ENCODE measurements at places on chromosomes 2 and 18.

GRCh38 chr2:193463011-193463410 lies 1268.3 kb upstream of the TMEFF2 start:
- no peak for DNase-seq

- no peak for DNase-seq
Observed at GRCh38 chr2:75982719-75983118, 272.0 kb upstream of the GCFC2 start.

DNA sequence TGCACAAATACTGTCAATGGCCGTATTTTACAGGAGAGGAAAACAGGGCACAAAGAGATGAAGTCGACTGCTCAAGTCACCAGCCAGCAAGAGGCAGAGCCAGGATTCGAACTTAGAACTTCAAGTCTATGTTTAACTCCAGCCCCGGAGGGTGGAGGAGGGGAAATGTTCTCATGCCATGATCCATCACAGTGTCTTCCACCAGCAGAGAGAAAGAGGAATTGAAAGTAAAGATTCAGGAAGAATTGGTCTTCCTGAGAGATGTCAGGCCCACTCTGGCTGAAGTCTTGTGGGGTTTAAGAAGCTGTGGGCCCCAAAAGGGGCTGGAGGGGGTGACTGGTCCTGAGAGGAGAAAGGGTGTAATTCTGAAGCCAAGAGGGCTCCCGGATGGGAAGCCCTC lies 260.0 kb downstream of the TNS1 start:
- no peak for DNase-seq

DNA sequence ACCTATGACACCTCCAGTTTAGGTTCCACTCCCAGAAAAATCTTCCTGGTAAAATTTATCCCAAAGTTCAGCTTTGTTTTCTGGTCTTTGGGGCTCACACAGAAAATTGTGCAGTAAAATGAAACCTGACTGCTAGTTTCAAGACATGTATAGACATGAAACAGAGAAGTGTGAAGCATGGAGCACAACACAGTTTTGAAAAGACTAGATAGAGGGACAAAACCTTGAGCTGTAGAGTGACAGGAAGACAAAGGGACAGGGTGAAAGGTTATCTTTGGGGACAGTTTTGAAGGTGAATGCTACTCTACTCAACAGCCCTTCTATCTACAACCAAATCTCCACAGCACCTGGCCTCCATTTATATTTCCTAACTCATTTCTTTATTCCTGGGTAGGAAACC lies 352.6 kb downstream of the RBM43 start:
- DNase-seq = no peak

DNA sequence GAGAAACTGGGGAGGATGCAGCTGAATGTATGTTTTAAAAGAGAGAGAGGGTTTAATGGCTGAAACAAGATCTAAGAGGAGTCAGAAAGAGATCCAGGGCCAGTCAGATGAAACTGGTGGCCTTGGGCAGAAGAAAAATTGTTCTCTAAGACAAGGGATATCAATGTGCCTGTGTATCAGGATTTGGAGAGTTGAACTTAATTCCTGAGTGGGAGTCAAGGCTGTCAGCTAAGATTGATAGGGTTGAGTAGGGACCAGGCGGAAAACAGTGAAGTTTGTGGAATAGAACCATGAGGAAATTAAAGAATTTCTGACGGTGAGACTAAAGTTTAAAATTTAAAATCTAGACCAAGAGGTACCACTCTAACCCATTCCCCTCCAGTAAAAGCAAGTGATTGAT lies 199.2 kb downstream of the PARD3B start:
- no peak for DNase-seq

DNA sequence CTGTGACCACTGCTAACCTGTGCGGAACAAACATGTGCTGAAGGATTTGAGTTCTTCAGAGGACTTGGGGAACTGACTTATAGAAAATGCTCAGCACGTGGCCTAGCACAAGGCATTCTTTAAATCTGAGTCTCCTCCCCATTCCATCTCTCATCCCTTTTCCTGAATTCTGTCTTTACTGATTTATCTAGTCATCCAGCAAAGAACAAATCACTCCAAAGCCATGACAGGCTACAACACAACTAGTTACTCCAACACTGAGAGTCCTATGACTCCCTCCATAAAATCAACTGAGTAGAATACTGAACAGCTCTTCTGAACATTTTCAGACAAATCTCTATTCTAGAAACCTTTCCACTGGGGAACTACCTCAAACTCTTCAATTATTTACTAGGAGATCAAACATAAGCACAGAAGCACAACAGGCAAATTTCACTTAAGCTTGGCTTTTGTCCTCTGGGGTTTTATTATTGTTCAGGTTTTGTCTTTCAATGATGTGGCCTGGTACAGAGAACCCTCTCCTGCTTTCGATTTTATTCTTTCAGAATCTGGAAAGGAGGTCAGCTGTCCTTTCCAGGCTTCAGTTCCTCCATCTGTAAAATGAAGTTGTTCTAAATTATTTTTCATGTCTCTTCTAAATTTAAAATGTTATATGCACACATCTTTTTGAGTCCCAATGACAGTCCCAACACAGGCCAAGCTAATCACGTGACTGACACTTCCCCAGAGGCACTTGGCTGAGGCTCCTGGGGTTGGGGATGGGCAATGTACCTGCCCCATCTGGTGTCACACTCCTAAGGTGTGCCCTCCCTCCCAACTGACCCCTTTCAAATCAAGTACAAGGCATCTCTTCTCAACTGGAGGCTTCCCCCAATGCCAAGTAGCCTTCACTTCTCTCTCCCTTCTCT lies 31.8 kb downstream of the RNU4ATAC start:
- no peak for DNase-seq

DNA sequence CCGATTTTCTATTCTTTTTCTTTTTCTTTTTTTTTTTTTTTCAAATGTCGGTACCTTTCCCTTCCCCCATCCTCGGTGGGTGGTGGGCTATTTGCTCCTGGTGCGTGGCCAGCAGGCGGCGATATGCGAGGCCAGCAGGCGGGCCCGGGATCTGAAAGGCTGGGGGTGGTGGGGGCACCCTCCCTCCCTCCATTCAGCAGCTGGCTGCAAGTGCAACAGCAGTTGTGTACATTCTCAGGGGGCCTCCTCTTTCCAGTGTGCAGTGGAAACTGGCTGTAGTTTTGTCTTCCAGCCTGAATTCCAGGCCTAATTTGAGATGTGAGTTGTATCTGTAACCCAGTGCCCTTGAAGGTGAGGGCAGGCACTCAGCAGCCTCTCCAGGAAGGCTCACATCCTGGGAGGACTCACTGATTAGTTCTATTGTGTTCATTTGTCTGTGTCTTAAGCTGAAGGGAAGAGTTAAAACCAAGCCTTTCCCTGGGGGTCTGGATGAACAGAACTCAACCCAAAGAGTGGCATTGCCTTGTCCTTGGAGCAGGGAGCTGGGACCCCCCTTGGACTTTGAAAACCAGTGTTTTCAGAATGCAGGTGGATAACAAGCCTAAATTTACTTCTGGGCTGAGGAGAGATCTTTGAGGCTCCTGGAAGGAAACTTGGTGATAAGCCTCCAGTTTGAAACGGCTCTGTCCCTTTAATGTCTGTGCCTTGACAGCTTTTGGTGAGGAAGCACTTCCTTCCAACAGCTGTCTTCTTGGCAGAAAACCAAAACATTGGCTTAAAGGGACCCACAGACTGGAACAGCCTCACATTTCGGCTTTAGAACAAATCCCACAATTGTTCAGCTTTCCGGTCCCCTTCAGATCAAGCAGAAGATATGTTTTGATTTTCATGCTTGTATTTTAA lies 3.3 kb downstream of the MYCN start:
- peak; percentile 14 for DNase-seq

- DNase-seq = no peak
Observed at GRCh38 chr18:48265328-48265727, 143.9 kb downstream of the ZBTB7C start.

DNA sequence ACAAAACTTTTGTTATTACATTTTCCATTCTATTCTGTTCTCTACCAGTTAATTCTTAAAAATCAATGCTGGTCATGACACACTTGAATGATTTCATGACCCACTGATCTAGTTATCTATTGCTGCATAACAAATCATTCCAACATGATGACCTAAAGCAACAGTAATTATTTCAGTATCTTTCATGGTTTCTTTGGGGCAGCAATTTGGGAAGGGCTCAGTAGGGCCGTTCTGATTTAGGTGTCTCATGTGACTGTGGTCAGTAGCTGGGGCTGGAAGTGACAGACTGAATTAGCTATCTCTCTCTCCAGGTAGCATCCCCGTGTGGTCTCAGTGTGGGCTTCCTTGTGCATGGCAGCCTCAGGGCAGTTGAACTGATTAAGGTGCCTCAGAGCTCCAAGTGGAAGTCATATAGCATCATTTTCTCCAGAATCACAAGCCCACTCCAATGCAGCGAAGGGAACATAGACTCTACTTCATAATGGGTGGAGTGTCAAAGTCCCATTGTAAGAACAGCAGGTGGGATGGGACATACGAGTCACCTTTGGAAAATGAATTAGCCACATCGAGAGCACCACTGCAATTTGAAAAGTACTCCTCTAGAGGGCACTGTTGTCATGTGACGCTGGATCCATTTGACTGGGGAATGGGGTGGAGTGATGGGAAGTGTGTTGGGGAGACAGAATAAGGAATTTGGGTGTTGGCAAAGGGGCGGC lies 39.1 kb upstream of the FAM136A start:
- peak; percentile 38 for DNase-seq

GRCh38 chr2:169386722-169387121 lies 24.4 kb upstream of the LRP2 start:
- no peak for DNase-seq

DNA sequence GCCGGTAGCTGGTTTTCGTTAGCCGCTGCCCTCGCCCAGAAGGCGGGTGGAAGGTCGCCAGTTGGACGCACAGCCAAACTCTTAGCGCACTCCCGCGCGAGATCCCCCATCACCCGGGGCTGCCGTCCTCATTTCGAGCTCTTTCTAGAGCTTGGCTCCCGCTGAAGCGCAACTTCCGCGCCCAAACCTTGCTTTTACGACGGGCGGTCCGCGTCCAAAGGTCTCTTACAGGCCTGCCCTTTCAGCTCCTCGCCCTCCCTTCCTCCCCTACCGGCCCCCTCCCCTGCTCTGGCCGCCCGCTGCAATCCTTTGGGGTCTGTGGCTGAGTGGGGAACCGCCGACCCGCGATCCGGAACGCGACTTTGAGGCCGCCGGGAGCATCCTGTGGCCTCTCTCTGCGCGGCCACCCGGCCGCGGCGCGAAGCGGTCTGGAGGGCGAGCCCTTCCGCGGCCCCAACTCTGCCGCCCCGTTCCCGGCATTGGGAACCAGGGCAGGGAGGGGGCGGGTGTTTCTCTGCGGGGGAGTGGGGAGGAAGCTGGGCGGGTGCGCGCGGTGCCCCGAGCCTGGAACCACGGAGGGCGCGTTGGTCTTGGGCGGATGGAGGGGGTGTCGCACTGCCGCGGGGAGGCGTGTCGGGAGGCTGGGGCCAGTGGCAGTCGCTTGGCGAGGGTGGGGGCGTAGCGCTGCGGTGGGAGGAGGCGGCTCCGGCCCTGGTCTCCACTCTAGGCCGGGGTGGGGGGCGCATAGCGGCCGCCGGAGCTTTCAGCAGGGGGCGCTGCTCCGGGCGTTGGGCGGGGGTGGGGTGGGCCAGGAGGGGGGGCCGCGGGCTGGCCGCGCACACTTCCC lies at the start of gene GDF7:
Gene GDF7 (plus strand): TSS at position 841 of the 847 bp plus-strand sequence. CDS start 96 bp downstream, outside the sequence.
- no peak for DNase-seq

GRCh38 chr2:218138047-218138446 lies 12.2 kb downstream of the CXCR2 start:
- no peak for DNase-seq

DNA sequence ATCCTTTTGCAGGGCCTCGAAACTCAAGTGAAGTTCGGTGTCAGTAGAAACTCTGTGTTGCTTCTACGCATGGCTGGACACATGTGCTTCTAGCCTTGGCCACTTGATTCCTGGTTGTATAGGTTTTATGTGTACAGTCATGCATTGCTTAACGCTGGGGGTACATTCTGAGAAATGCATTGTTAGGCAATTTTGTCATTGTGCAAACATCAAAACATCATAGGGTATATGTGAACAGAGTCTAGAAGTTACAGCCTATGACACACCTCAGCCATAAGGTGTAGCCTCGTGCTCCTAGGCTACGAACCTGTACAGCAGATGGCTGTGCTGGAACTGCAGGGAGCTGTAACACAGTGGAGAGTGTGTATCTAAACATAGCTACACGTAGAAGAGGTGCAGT lies 39.4 kb downstream of the TMEM18 start:
- DNase-seq = no peak

DNA sequence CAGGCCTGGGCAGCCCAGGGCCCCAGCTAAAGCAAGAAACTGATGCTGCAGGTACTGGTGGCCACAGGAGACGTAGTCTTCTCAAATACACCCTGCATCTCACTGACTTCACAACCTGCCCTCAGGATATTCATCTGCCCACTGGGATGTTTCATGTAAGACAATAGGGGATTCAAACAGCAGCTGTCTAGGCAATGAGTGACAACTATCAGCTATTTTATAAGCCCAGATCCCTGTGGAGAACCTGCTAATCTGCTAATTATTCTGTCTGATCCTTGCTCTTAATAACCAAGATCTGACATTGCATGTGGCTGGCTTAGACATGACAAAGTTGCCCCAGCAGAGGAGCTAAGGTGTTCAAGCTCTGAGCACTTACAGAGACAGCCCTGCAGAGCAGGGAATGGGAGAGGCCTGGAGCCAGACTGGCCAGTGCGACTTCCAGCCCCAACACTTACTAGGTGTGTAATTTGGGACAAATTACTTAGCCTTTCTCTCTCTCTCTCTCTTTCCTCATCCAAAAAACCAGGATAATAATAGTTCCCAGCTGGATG lies 28.6 kb downstream of the SIGLEC15 start:
- no peak for DNase-seq

DNA sequence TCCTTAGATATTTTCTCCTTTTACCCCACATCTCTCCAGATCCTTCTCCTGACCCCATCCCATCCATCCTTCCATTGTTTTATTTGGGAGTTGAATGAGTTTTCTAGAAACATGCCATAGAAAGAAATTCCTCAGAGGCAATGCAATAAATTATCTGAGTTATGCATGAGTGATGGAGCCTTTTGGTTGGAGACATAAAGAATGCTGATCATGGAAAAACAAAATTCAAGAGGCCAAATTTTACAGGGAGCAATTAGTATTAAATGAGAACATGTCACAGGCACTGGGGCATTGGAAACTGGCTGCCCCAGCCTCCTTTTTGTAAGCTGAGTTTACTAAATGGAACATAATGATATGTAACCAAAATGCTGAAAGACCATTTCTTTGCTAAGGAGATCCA lies 74.2 kb upstream of the LCLAT1 start:
- no peak for DNase-seq

DNA sequence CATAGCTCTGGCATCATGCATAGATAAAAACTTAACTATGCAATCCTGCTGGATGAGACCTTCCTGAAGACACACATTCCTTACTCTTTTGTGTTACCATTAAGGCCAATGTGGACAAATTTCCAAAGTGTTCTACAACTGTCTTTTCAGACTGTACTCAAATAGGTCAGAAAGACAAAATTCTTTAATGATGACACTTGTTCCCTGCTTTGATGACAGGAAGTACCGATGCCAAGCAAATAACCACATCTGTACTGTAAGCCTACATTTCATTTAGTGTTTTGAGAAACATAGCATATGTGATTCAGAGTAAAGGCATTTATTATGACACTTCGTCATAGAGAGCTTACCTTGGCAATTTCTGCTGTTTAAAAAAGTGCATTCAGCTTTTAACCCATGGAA lies 55.0 kb downstream of the PMAIP1 start:
- DNase-seq = no peak
